Activated naive CD4-positive, alpha-beta T cell (primary cell): ENCODE measurements at places on chromosomes 3 and 15.

DNA sequence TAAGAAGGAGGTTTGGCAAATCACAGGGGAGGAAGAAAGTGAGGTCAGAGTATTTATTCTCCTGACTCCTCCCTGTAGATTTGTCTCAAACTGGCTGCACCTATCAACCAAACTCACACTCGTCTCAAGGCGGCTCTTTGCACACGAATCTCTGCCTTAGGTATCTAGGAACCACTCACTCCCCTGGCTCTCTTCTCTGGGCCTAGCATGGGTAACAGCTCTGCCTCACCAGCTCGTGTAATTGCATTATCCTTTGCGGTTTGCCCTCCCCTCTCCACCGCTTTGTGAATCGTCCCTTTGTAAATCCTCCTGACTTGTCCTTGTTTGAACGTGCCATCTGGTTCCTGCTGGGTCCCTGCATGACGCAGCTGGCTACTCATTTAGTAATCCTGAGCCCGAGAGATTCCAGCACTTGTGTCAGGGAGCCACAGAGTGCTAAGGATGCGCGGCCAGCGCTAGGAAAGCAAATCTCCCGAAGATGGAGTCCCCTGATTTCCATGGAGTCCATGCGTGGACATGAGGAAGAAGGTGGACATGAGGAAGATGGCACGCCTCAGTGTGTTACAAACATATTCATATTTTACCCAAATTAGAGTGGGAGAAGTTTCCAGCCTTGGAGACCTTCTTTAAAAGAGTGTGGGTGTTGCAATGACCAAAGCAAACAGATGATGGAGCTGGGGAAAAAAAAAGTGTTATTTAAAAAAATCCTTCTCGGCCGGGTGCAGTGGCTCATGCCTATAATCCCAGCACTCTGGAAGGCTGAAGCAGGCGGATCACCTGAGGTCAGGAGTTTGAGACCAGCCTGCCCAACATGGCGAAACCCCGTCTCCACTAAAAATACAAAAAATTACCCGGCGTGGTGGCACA is 26.7 kb downstream of the NRROS start:
- DNase-seq: no peak

DNA sequence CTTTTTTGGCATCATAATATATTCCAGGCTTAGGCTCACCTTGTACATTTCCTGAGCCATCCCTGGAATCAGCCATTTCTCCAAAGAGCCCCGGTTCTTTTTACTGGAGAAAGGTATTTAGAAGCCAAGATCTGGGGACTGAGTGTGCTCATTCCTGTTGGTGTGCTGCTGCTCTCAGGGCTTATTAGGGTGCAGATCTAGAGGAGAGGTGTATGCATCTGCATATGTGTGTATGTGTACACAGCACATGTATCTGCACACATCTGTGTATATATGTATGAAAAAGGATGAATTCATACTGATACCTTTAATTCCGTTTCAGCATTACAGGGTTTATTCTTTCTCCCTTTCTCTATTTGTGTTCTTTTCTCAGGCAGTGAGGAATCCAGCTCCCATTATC is 162.1 kb upstream of the BHLHE40 start:
- DNase-seq: no peak

DNA sequence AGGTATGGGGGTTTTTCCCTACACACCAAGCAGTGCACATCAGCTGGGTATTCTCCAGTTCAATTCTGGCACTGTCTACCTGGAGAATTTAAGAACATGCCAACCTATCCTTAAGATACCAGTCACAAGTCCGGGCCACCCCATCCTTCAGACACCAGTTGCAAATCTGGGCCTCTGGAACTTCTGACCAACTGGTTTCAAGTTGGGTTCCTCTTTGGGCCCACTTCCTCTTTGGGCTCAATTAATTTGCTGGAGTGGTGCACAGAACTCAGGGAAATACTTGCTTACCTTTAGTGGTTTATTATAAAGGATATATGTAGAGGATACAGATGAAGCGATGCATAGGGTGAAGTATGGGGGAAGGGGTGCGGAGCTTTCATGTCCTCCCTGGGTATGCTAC is 25.3 kb downstream of the GLCE start:
- DNase-seq: no peak

DNA sequence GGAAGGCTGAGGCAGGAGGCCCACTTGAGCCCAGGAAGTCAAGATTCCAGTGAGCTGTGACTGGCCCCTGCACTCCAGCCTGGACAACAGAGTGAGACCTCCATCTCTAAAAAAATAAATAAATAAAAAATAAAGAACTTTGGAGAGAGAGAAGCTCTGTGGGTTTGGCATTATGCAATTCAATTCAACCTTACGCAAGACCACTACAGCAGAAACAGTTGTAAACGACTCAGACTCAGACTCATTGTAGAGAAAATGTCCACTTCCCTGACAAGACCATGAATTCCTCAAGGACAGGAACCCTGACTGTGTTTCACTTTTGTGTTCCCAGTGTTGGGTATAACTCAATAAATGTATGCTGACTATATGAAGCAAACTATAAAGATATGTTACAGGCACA is 90.3 kb upstream of the C3orf80 start:
- no peak for DNase-seq

DNA sequence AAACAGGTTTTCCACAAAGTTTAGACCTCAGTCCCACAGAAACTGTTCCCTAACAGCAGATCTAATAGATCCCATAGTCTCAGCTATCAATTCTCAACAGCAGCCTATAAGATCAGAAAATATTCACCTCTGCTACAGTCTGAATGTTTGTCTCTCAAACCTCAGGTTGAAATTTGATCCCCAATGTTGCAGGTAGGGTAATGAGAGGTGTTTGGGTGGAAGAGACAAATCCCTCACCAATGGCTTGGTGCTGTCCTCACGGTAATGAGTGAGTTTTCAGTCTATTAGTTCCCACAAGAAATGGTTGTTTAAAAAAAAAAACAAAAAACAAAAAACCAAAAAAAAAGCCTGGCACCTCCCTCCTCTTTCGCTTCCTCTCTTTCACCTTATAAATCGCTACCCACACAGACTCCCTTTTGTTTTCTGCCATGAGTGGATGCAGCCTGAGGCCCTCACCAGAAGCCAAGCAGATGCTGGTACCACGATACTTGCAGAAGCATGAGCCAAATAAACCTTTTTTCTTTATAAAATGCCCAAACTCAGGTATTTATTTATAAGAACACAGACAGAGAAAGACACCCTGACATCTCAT is 14.2 kb downstream of the ZNF280D start:
- no peak for DNase-seq

- no peak for DNase-seq
Observed at GRCh38 chr15:94086341-94086740, 145.0 kb upstream of the MCTP2 start.

DNA sequence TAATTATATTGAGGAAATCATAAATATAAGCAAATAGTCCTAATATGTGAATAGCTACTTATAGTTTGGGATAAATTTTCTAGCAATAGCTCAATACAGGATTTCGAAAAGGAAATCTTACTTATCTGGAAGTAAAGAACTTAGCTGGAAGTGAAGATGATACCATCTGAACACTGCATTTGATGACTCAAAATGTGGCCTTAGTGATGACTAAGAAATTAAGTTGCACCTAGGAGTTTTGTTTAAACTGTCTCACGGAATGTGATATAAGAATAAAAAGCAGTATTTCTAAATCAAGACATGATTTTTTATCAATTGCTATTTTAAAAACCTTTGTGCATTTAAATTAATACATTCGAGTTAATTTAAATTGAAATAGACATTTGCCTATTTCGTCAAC is 91.2 kb downstream of the EOMES start:
- no peak for DNase-seq

- no peak for DNase-seq
Observed at GRCh38 chr3:54536450-54536849, 391.4 kb downstream of the LRTM1 start.

GRCh38 chr3:197686899-197687298 is 49.8 kb downstream of the RUBCN start:
- no peak for DNase-seq

DNA sequence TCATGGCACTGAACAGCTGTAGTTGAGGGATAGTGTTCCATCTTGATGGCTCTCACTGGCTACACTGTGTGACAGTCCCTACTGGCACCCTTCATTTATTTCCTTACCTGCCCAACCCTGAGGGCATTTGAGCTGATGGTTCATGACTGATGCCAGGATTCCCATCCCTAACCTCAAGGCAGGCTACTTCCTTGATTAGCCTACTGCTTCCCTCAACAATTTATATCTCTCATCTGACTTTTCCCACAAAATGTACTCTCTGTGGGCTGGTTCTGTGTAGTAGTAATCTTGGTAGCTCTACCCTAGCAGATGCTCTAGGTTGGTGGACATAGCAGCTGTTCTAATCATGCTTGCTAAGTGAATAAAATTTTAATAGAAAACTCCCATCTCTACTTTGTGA is 106.0 kb downstream of the THRB start:
- DNase-seq: no peak

DNA sequence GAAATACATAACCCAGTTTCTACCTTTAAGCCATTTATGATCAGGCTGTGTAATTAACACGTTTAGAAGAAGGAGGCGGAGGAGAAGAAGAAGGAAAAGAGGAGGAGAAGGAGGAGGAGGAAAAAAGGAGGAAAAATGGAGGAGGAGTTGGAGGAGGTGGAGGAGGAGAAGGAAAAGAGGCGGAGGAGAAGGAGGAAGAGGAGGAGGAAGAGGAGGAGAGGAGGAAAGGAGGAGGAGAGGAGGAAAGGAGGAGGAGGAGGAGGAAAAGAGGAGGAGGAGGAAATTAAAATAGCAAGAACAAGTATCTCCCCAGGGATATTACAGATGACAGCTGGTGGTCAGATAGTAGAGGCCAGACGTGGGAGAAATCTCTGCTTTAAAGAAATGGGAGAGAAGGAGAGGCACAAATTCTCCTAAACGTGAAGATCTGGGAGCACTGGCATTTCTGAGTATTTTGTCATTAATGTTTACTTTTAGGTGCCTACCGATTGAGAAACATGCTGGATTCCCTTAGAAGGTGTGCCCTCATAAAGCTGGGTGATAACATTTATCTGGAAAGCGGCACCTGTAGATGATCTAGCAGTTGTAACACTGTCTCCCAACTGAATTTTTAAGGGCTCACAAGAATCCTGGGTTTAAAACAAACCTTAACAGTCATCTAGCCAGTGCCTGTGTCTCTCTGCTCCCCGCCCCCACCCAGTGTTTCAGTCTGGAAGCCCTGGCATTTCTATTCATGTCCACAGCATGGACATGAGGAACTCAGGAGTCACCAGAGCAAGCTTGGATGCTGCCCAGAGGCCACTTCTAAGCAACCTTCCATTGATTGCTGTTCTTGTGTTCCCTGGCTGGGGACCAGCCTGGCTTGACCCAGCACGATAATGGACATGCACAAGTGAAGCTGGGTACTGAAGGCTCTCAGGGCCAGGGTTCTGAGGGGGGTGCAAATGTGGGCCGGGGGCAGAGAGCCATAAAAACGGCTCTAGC is 75.2 kb downstream of the CHRNA7 start:
- DNase-seq: no peak

- DNase-seq: no peak
Observed at GRCh38 chr3:28081533-28081947, 159.9 kb upstream of the CMC1 start.

- DNase-seq: no peak
Observed at GRCh38 chr3:4525560-4526223, 32.5 kb downstream of the ITPR1 start.

GRCh38 chr3:17850448-17850847 is 108.0 kb upstream of the TBC1D5 start:
- no peak for DNase-seq

GRCh38 chr3:8324747-8325146 is 176.9 kb upstream of the LMCD1 start:
- peak; percentile 19 for DNase-seq

DNA sequence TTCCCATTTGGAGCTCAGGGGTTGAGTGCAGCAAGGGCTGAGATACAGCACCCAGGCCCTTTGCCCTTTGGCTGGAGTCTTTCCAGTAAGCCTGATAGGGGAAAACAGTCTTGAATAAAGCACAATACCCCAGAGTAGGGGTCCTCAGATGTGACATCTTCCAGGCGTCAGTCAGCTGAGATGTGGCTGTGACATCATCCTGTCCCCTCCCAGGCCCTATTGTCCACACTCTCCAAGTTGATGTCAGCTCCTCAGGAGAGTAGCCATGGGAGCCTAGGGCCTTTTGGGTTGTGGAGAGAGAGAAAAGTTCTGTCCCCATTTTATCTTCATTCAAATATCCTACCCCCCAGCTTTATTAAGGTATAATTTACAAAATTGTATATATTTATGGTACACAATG is 92.5 kb downstream of the CACNA2D3 start:
- DNase-seq: no peak

- no peak for DNase-seq
Observed at GRCh38 chr15:43463507-43463906, 29.4 kb downstream of the TP53BP1 start.

DNA sequence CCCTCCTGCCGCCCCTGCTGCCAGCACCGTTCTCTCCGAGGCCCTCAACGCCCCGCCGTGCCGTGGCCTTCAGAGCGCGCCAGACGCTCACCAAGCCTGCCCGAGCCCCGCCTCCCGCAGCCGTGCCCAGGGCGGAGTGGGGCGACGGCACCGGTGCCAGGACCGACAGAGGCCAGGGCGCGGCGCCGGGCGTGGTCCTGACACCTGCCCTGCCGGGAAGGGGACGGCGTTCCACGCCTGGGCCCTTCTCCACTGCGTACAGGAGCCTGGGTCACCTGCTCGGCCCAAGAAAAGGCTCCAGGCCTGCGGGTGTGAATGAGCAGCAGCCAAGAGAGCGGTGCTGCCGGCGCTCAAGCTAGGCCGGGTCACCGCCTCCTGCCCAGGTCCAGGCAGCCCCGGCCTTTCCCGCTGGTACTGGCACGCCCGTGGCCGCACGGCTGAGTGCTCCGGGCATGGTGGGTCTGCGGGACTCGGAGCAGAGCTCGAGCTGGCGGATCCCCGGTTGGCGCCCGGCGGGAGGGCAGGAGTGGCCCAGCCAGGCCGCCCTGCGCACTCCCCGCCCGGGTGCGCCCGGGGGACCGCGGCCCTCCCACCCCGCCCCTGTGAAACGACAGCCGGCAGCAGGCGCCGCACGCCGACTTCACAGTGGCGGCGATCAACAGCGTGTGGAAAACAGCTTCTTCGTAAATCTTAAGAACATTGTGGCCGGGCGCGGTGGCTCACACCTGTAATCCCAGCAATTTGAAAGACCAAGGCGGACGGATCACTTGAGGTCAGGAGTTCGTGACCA is 4.2 kb downstream of the OCA2 start:
- no peak for DNase-seq

- no peak for DNase-seq
Observed at GRCh38 chr3:179156775-179157174, 8.6 kb downstream of the PIK3CA start.
